ENCODE measurements at places on chromosomes 7 and 10. TPM values are rescaled to one million over a fixed set of nuclear protein-coding genes. Genes with fewer than 3 reads are reported as not detected.

Gene UNCX
- not detected for total RNA-seq

Gene OAT
- 101 TPM for total RNA-seq

Gene MPP7
- total RNA-seq = 39.7 TPM

Gene RET
- 2.1 TPM for total RNA-seq

Gene KIAA1549
- 0.83 TPM for total RNA-seq

Gene C10orf53
- total RNA-seq = not detected

Data from suprapubic skin (tissue), 4 donors.